Astrocyte (in vitro differentiated cells and primary cell): ENCODE measurements at places on chromosomes 5 and 9. TPM values are rescaled to one million over a fixed set of nuclear protein-coding genes. Genes with fewer than 3 reads are reported as not detected.

GRCh38 chr5:113922343-113922742 lies 408.8 kb downstream of the YTHDC2 start:
- no peak for DNase-seq
- no peaks in the 10 kb centered on the region for H3K36me3 ChIP-seq
- no peak overlapping the region for H3K27ac ChIP-seq
- H3K27me3 ChIP-seq = no peaks in the 10 kb centered on the region

The IRX1 gene
- 0.14 and 0.52 TPM in 2 replicates for total RNA-seq

The SVEP1 gene
- total RNA-seq = 1.1 and 1.5 TPM in 2 replicates

The ISCA1 gene
- 30.2 and 30.6 TPM in 2 replicates for total RNA-seq
